ENCODE measurements at places on chromosomes 12 and 14.

DNA sequence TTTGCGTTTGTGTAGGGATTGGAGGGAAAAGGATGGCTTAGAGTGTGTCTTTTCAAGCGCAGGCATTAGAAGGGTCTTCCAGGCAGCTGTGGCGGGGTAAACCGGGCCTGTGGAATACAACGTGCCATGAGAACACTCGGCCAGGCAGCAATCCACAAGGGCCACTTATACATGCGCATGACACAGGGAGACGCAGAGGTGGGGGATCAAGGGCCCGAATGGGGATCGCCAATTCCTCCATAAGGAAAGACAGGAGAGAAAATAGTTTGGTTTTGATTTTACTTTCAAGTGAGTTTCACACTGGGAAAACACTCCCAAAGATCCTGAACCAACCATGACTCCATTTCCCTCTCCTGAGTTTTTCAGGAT lies 71.6 kb downstream of the SPRING1 start:
- no peak for DNase-seq

DNA sequence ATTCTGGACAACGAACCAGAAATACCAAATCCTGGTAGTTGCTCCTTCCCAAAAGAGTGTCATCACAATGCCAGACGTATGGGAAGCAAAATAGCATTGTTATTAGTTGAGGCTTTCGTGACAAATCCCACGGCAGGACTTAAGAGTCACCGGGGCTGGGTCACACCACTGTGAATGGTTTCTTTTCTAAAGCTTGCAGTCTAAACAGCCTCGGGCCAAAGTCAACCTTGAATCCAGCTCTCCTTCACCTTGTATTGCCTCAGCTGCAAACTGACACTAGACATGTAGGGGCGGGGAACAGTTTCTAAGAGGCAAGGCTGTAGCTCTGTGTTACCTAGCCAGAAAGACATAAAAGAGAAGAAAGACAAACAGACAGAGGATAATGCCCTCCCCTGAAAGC lies 734.8 kb downstream of the MED13L start:
- no peak for DNase-seq

- DNase-seq: no peak
Observed at GRCh38 chr12:103852498-103852997, 11.5 kb upstream of the NT5DC3 start.

GRCh38 chr14:68309616-68310015 lies 483.3 kb downstream of the ZFP36L1 start:
- no peak for DNase-seq

DNA sequence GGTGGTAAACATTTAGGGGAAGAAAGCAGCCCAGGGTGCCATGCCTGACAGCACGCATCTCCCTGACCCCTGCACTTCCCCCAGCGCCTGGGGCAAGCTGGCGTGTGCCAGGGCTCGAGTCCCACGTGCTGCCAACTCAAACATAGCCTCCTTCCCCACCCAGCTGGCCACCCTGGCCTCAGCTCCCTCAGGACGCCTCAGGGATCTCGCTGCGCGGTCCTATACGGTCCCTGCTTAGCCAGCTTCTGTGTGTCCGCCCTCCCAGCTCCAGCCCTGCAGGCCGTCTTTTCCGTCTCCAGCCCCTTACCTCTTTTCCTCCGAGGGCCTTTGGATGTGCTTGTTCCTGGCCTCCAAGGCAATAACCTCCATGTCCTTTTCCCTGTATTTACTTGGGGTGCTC lies 71.0 kb downstream of the TESC start:
- no peak for DNase-seq

DNA sequence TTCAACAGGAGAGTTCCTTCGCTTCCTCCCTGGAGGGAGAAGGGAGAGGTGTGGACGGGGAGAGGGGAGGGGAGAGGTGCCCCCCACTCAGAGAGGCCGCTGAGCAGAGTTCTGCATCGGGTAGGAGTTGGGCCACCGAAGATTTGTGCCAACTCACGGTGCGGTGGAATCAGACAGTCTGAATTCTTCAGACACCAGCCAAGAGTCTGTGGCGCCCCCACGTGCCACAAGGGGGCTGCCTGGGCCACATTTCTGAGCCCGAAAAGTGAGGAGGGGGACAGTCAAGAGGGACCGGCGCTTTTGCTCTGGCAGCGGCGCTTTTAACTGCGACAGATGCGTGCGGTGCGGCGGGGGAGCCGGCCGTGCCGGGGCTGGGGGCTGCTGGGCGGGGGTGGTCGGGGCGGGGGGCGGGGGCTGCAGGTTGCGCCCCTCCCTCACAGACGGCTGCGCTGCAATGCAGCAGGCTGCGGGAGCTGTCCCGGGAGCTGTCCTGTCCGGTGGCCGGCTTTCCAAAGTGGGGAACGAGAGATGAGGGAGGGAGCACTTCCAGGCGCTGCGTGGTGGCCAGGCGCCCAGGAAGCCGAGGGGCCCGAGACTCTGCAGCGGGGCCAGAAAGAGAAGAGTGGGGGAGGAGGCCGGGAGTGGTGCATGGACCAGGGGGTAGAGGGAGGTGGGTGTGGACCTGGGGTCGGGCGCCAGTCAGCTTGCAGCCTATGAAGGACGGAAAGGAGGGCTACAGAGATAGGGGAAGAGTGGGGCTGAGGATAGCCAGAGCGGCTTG lies 975 bp upstream of the RTL1 start:
- DNase-seq: no peak

DNA sequence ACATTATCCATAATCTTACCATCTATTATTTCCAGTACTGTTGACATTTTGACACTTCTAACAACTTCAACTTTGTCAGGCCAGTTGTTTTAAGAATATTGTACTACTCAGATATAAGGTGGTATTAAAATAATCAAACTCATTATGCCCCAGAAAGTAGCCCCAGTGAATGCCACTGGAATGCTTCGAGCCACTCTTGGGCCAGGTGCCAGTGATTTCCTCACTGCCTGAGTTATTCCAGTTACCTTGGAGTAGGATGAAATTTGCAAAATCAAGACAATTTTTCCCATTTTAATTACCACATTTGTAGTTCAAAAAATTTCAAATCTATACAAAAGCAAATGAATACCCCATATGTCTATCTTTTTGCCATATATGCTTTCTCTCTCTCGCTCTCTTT lies 9.2 kb downstream of the CIPC start:
- no peak for DNase-seq

- no peak for DNase-seq
Observed at GRCh38 chr14:69703047-69704039, 63.6 kb upstream of the SRSF5 start.

- DNase-seq: no peak
Observed at GRCh38 chr14:23951590-23952201, 1.9 kb upstream of the DHRS4 start.

GRCh38 chr14:38078393-38078792 lies 129.3 kb upstream of the SSTR1 start:
- DNase-seq: no peak

- DNase-seq: no peak
Observed at GRCh38 chr12:24603371-24603770, 345.5 kb downstream of the BCAT1 start.

- DNase-seq: no peak
Observed at GRCh38 chr14:56720703-56721460, 89.4 kb downstream of the OTX2 start.

GRCh38 chr12:93616584-93617101 lies 44.2 kb downstream of the SOCS2 start:
- no peak for DNase-seq

- DNase-seq: no peak
Observed at GRCh38 chr12:57844709-57845477, 1.6 kb downstream of the CTDSP2 start.

- DNase-seq: no peak
Observed at GRCh38 chr12:24379861-24380521, 430.5 kb upstream of the SOX5 start.

DNA sequence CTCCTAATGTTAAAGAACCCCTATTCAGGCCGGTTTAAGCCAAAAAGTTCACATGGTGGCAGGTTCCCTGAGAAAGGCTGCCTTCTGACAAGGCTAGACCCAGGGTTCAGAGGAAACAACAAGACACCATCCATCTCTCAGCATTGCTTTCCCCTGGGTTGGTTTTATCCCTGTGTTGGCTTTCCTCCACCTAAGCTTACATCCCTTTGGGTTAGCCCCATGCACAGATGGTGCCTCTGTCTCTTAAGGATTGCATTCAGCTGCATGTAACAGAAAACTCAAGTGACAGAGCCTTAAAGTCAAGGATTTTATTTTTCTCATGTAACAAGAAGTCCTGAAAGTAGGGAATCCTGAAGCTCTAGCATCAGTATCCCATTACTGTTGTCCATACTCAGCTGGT lies 42.8 kb upstream of the RIN3 start:
- no peak for DNase-seq

GRCh38 chr12:81222846-81223592 lies 145.1 kb downstream of the ACSS3 start:
- no peak for DNase-seq

DNA sequence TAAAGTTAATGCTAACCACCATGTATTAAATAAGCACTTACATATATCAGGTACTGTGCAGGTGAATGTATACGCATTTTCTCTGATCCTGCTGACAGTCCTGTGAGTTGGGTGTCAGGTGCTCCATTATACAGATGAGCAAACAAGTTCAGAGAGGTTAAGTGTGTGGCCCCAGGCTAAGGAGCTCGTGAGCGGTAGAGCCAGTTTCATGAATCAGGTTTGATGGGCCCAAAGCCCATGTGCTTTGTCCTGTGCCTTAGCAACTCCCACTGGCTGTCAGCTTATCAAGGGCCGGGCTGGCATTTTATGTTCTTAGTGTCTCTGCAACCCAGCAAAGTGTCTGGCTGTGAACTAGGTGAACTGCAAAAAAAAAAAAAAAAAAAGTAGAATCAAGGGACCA lies 701.2 kb upstream of the TBX3 start:
- no peak for DNase-seq

DNA sequence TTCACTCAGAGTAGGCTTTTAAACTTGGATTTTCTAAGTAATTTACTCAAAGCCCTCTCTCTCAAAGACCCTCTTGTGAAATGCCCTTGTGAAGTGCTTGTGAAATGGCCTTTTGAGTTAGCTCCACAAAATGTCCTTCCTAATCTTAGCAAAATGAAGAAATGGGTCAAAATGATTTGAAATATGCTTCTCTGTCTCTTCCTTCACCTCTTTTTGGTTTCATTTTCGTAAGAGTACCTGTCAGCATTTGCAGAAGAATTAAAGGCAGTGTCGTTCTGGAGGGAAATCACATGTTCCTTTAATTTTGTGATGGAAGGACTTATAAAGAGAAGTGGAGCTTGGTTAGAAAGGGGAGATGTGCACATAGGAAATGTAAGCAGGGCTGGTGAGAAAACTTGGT lies 93.7 kb downstream of the HMGA2 start:
- DNase-seq: no peak

GRCh38 chr12:48691826-48692487 lies 9.9 kb upstream of the KANSL2 start:
- DNase-seq: no peak

DNA sequence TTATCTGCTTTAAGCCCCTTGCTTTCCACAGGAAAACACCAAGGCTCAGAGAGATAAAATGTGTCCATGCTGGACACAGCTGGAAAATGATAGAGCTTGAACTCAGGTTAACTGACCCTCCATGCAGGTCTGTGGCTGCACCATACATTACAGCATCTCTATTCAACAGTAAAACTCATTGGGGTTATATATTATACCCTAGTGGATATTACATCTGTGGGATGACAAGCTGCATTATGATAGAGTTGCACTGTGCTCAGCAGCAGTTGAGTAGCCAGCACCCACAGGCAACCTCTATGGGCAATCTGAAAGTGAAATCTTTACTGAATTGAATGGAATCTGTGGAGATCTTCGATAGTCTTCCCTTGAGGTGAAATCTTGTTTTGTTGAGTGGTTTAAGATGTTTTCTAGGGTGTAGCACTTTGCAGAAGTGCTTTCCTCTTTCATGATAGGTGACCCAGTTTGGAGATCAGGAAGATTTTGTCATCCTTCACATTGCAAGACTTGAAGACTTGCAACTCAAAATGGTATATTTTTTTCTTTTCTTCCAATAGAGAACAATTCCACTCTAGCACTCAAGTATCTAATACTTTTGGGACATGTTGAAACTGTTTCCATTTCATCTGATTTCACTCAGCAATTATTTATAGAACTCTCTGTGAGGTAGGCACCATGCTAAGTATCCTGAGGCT lies 389.2 kb downstream of the RAD51B start:
- DNase-seq: no peak

- no peak for DNase-seq
Observed at GRCh38 chr12:76644950-76645349, 85.4 kb upstream of the OSBPL8 start.

- no peak for DNase-seq
Observed at GRCh38 chr12:130104571-130105106, 57.6 kb upstream of the FZD10 start.
